Stimulated activated CD4-positive, alpha-beta T cell treated with anti-CD3 and anti-CD28 coated beads, Interleukin-1b, Interleukin-23, amount 100 ng/mL, for 1 hour (primary cell): ENCODE measurements at places on chromosomes 13 and 19.

- no peak for DNase-seq
These were observed 680.4 kb upstream of the SPRY2 start for GRCh38 chr13:81021284-81021840.

GRCh38 chr13:42239644-42240043 lies 32.3 kb upstream of the AKAP11 start:
- DNase-seq: no peak

DNA sequence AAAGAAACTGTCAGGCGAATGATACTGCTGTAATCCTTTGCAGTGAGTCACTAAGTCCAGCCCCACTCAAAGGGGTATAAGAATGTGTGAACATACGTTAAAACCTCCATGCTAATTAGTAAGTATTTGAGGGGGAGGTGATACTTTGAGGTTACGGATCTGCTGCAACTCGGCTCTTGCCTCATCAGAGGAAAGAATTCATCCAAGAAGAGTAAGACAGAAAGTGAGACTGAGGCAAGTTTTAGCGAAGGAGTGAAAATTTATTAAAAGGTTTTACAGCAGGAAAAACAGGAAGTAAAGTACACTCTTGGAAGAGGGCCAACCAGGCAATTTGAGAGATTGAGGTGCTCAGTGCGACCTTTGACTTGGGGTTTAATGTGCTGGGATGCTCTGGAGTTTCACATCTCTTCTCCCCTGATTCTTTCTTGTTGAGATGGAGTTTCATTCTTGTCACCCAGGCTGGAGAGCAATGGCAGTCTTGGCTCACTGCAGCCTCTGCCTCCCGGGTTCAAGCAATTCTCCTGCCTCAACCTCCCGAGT lies 9.8 kb downstream of the CLEC4M start:
- no peak for DNase-seq

- no peak for DNase-seq
These were observed 892 bp downstream of the TRIR start for GRCh38 chr19:12733369-12734214.

DNA sequence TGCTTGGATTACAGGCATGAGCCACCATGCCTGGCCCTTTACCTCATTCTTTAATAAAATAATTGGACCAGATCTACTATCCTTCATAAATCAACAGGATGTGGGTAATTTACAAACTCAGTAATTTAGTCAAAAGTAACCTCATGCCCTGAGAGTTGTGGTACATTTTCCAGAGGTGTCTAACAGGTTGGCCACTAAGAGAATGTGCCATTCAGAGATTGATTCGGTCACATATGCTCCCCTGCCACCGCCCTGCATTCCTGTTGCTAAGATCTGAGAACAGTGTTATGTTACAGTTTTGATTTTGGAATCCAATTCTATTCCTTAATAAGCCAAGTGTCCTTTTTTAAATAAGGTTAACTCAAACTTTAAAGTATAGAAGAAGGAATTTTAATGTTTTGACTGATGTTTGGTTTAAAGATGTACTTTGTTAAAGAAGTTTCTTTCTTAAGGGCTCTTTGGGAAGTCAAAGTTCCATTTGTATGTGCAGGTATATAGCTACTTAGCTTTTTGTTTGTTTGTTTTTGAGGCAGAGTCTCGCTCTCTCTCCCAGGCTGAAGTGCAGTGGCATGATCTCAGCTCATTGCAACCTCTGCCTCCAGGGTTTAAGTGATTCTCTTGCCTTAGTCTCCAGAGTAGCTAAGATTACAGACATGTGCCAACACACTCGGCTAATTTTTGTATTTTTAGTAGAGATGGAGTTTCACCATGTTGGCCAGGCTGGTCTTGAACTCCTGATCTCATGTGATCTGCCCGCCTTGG lies 29.2 kb downstream of the PHF11 start:
- DNase-seq: no peak

GRCh38 chr13:22648320-22648801 lies 532.4 kb upstream of the SGCG start:
- no peak for DNase-seq

DNA sequence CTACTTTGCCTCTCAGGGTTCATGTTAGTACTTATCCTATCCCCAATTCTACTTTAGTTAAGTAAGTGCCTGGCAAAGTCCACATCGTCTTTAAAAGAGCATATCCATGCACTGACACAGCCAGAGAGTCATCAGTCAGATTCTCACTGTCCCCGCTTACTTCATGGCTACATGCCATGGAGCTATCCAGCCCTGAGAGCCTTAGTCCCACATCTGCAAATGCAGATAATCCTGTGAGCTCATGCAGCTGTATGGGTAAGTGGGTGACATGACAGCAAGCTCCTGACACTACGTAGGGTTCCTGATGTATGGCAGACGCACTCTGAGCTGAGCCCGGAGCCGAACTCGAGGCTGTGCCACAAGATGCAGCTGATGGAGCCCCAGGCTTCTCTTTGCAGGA lies 661.5 kb downstream of the LIG4 start:
- no peak for DNase-seq

DNA sequence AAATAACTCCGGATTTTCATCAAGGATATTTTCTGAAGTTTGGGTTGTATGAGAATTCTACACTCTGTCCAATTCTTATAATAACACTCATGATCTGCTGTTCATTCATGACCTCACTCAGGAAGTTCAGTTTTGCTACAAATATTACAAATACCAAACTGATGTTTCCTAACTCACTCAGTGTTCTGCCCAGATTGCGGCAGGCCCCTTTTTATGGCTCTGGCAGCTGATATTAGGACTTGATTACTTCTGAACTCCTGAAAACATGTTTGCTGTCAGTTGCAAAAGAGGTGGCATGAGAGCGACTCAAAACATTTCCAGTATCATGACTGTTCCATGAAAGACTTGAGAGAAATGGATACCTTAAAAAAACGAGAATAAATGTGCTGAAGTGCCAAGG lies 188.0 kb downstream of the RGCC start:
- no peak for DNase-seq

DNA sequence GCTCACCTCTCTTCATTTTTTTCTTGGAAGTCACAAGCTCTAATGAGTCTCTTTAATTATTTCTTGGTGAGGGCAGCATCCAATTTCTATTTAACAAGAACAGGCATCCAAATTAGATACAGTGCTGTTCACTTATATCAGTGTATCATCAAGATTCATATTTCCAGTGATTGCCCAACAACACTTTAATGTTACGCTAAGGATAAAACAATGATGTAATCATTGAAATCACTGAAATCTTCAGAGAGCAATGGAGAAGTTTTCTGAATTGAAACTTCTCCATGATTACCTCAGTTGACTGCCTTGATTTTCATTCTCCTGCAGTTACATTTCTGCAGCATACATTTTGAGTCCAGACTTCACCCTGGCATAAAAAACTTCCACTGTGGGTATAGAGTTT lies 17.1 kb upstream of the LRCH1 start:
- no peak for DNase-seq

DNA sequence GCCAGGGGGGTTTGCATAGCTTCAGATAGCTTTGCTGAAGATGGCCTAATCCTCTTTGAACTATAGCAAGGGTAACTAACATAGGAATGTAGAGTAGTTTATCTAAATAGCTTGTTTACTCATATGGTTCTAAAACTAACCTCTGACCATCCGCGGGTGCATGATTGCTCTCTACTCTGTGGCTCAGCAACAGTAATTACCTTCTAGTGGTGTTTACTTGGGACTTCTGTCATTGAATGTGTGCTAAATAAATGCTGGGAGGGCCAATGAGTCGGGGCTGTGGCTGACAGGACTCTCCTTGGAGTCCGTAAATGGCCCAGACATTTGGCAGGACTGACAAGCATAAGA lies 1461.9 kb downstream of the UQCRFS1 start:
- no peak for DNase-seq

DNA sequence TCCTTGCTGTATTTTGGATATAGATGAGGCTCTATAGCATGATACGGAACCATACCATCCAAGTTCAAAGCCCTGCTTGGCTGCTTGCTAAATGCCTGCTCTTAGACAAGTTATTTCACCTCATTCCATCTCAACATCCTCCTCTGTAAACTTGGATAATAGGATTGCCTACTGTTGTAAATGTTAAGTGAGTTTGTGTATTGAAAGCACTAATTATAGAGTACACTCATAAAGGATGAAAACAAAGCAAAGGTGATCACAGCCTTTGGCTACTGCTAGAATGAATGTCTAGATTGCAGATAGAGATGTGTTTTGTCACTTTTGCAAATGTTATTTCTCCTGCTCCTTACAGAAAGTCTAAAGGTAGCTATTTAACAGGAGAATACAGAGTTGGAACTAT lies 34.3 kb upstream of the STARD13 start:
- DNase-seq: no peak

DNA sequence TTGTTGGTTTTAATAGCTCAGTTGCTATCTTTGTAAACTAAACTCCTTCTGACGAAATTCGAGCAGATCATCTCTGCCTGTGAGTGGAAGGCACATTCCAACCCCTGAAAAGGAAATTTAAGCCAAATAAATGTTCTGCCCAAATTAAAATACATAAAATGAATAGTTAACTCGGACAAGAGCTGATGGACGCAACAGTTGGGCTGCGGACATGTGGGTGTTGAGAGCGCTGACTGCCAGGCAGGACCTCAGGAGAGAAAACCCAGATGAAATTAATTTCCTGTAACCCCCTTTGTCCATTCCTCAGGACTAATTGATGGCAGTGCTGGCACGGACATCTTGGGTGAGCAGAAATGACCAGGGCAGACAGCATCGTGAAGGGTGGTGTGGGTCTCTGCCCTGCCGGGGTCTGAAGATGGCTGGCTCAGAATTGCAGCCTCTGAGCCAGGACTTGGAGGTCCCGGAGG lies 86.5 kb downstream of the TSHZ3 start:
- no peak for DNase-seq

GRCh38 chr13:83121896-83122295 lies 760.4 kb downstream of the SLITRK1 start:
- DNase-seq: no peak

DNA sequence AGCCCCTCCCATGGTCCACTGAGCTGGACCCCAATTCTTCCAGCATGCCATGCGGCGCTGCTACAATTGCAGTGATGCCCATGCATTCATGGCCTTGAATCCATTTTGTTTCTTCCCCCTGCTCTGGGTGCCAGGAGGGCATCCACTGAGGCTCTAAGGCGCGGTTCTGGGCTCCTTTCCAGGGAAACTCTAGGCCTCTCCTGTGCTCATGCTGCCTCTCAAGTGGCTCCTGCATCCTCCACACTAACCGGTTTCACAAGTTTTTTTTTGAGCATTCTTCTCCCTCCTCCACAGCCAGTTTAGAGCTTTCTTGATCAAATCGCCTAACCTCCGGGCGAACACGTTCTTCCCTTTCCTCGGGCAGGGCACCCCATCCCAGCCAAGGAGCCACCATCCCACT lies 69.1 kb upstream of the FLT1 start:
- DNase-seq: no peak

- DNase-seq: no peak
These were observed 529 bp downstream of the ZNF836 start for GRCh38 chr19:52170863-52171320.

DNA sequence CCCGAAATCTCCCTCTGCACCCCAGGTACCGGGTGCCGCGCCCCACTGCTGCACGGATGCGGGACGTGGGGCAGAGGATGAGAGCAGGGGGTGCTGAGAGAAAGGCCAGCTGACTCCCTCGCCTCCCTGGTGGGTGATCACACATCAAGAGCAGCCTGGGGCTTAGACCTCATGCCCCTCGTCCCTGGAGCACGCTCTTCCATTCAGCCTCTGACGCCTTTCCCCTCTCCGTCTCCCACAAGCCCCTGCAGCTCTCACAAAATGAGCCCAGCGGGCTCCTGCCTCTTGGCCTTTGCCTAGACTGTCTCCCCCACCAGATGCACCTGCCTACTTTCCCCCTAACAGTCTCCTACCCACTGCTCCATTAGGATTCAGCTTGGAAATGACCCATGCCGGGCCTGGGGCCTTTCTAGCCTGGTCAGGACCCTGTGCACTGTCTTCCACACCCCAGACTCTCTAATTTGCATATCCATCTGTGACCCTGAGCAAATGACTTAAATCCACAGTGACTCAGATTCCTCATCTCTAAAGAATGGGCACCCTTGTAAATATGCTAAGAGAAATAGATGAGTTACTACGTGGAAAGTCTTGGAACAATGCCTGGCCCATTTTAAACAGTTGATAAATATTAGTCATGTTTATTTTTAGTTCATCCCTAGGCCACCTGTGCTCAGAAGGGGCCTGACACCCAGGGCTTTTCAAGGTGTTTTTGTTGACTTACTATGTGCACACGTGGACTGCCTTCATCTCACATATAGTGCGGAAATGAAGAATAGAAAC lies 582 bp upstream of the PTPRH start:
- no peak for DNase-seq

GRCh38 chr19:17889609-17890214 lies 18.0 kb downstream of the SLC5A5 start:
- DNase-seq: no peak

DNA sequence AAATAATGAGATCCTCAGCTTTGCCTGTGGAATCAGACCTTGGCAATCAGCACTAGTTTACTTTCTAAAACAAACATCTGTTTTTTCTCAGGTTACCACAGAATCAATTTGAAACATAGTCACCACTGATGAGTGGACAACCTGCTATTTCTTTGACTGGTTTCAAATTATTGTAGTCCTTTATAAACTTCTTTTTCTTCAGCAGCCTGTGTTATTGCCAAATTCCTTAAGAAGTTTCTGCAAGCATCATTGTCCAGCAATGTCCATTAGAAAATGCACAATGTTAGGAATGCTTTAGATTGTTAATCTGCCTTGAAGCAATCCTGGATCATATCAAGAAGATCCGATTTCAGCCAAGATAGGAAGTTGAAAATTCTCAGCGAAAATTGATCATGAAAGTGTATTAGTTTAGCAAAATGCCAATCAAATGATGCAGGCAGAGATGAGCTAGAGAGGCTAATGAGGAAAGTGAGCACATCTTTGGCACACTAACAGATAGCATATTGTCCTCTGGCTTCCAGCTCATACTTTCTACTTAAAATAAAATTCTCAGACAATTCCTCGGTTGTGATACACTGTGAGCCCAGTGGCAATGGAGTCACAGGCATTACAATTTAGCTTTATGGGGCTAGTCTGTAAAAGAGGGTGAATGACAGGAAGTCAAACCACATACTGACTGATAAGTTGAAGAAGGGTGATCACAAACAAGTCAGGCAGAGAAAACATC lies 270.6 kb downstream of the SLITRK6 start:
- no peak for DNase-seq

DNA sequence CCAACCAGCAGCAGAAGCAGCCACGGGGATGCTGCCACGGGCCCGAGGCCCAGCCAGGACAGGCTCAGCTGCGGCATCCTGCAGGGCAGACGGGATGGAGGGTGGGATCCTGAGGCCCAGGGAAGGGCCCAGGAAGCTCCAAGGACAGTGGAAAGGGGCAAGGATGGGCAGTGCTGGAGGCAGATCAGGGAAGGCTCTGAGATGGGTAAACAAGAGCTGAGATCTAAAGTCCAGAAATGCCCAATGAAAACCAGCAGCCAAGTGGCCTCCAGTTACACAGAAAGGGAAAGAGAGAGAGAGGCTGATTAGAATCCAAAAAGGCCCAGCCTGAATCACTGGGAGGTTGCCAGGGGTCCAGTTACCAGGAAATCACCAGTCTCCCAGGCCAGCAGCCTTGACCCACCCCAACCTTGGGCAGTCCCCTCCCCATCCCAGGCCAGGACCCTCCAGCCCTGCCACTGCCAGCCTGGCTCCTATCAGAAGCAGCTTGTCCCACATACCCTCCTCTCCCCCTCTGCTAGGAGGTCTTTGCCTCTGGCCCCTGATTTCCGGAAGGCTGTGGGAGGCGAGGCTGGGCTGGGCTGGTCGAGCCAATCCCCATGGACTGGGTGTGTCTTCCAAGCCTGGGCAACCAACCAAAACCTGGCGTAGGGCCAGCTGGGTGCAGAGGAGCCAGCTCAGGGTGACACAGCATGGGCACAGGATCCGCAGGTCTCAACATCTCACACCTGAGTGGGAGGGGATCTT lies at the start of gene CYP4F11:
Gene CYP4F11 (minus strand): TSS at position 198 of the 747 bp plus-strand sequence. CDS start 121 bp downstream, at position 77.
- no peak for DNase-seq

GRCh38 chr13:101155920-101156319 lies 260.4 kb downstream of the NALCN start:
- no peak for DNase-seq
